ENCODE measurements at places on chromosomes 11 and 22.

DNA sequence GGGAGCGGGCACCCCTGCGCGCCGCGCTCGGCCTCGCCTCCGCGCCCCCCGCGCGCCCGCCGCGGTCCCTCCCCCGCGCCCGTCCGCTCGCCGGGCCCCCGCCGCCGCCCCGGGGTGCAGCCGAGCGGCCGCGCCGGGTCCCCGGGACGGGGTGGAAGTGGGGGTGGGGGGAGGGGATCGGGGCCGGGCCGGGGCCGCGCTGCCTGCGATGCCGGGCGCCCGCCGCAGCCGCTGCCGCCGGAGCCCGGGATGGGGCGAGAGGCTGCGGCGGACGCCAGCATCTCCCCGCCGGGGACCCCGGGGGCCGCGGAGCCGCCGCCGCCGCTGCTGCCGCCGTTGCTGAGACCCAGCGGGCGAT, 365 bp downstream of the MGAT3 start:
- no peak for DNase-seq

DNA sequence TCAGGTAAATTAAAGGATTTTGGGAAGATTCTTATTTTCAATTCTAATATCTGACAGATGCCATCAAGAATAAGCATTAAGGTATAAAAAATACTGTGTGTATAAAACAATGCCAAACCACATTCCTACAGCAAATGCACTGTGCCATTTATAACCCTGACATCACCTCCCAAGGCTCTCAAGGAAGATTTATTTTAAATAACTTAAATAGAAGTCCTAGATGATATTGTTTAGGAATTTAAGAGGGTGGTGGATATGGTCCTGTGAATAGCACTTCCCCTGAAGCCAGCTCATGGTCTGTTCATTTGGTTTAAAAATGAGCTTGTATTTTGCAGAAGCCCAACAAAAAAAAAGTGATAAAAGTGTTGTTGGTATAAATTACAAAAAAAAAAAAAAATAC, 32.1 kb downstream of the PPIL2 start:
- DNase-seq = peak; percentile 62

GRCh38 chr11:72331761-72332160, 87.8 kb upstream of the PHOX2A start:
- DNase-seq = no peak

- no peak for DNase-seq
These were observed 20.8 kb downstream of the TOLLIP start for GRCh38 chr11:1288426-1289151.

DNA sequence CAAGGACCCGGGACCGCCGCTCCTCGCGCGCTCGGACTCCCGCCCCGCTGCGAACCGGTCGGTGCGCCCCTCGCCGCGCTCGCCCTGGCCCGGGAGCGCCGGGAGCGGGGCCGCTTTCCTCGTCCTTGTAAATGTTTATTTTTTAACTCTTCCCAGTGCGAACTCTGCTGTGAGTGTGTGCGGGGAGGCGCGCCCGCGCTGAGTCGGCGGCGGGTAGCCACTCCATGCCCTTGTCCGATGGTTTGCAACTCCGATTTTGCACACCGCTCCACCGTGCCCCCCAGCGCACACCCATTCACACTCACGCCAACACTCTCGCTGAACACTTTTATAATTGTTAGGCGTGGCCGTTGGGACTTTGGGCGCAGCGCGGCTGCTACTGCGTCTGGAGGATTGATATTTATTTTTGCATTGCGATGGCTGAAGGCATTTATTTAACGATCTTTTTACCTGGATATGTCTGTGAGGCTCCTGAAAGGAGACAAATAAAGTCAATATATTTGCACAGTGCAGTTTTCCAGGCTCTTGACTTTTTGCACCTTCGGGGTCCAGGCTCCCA, 1.0 kb downstream of the C11orf96 start:
- DNase-seq = no peak

DNA sequence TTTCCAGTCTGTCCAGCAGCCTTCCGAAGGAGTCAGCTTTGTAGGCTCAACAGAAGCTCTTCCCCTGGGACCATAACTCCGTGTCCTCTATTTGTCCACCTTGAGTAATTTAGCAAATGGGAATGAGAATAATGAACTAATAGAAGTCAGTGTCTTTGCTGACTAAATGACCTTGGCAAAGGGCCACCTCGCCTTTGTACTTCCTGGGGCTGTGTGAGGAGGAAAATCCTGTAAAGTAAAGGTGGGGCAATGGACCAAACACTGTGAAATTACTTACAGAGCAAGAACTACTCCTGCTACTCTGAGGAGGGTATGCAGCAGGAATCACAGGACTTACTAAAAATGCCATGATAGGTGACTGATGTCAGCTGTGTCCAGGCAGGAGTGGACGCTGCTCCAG, 36.2 kb upstream of the CSNK2A3 start:
- no peak for DNase-seq

GRCh38 chr11:76233196-76233921, 27.1 kb upstream of the WNT11 start:
- no peak for DNase-seq

DNA sequence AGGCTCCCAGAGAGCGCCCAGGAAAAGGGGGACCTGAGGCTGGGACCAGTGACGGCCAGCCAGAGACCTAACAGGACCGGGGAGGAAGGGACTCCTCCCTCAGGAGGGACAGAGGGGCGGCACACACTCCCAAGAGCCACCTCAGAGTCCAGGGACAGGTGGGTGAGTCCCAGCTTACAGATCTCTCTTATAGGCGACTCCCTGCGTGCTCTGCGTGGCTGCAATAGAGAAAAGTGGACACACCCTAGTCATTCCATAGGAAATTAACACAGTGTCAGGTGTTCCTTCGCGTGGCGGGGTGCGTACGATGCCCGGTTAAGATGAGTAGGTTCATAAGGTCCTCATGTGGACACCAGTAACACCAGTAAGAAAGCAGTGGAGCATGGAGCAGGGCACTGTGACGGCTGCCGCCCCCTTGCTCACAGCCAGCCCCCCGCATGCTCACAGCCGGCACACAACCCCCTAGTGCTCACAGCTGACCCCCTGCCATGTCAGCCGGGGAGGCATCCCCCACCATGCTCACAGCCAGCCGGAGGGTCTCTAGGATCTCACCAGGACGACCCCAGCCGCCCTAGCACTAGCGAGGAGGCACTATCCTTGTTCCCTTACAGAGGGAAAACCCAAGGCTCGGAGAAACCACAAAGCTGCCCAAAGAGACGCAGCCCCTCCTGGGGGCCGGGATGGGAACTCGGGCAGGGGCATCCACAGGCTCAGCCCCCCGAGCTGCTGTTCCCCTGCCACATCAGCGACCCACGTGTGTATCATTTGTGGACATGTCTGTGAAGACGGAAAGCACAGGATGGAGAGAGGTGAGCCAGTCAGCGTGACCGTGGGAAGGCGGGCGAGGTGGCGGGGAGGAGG, 426.8 kb downstream of the TBC1D22A start:
- no peak for DNase-seq

DNA sequence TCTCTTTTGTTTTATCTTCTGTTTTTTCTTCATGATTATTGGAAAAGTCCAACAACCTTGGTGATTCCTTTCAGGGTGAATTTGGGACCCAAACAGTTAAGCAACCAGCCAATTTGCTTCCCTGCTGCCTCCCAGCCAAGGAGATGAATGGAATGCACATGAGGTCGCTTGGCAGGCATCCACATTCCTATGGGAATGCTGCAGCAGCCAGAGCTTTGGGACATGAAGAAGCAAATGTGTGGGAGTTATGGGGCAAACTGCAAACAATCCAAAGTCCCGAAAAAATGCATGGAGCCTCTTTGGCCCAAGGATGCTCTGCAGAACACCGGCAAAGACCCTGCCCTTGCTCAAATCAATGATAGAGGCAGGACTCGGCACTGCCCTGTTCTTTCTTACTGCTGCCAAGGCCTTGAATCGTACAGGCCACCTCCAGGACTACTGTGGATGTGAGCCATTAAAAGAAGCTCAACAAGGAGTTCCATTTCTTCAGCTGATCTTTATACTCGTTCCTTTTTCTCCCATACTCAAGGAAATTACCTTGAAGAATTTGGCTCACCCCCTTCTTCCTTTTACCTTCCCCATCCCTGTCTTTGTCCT, 117.3 kb upstream of the TEAD1 start:
- DNase-seq = peak; percentile 99

GRCh38 chr22:27877501-27877900, 41.6 kb downstream of the PITPNB start:
- DNase-seq = no peak

DNA sequence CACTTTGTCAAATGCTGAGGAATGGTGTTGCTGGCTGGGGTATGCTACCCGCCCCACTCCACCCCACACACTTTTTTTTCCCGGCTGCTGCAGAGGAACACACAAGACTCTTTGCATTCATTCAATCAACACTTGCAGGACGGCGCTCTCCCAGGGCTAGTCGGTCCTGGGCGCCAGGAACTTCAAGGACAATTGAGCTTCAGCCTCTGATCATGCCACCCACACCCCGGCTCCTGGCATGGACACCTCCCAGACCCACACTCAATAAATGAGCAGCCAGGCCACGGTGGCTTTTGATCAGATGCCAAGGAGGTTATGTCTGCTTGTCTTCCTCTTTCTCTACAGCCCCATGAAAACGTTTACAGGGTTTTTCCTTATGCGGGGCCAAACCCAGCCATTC, 19.8 kb downstream of the TPST2 start:
- no peak for DNase-seq

GRCh38 chr22:22938672-22939587, 51.3 kb downstream of the IGLL5 start:
- DNase-seq = no peak
